OCI-M1 (cell line): ENCODE measurements at places on chromosomes 16 and 17.
A peak's percentile ranks its signal among the peaks of the same experiment; 100 is the strongest.

- no peak for DNase-seq
Observed at GRCh38 chr16:22969567-22969966, 155.6 kb downstream of the HS3ST2 start.

- no peak for DNase-seq
Observed at GRCh38 chr16:71218306-71218963, 12.1 kb downstream of the HYDIN start.

DNA sequence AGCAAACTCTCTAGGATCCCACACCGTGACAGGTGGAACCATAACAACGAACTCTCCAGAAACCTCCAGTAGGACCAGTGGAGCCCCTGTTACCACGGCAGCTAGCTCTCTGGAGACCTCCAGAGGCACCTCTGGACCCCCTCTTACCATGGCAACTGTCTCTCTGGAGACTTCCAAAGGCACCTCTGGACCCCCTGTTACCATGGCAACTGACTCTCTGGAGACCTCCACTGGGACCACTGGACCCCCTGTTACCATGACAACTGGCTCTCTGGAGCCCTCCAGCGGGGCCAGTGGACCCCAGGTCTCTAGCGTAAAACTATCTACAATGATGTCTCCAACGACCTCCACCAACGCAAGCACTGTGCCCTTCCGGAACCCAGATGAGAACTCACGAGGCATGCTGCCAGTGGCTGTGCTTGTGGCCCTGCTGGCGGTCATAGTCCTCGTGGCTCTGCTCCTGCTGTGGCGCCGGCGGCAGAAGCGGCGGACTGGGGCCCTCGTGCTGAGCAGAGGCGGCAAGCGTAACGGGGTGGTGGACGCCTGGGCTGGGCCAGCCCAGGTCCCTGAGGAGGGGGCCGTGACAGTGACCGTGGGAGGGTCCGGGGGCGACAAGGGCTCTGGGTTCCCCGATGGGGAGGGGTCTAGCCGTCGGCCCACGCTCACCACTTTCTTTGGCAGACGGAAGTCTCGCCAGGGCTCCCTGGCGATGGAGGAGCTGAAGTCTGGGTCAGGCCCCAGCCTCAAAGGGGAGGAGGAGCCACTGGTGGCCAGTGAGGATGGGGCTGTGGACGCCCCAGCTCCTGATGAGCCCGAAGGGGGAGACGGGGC, 1.3 kb downstream of the SPN start:
- peak; percentile 87 for DNase-seq

DNA sequence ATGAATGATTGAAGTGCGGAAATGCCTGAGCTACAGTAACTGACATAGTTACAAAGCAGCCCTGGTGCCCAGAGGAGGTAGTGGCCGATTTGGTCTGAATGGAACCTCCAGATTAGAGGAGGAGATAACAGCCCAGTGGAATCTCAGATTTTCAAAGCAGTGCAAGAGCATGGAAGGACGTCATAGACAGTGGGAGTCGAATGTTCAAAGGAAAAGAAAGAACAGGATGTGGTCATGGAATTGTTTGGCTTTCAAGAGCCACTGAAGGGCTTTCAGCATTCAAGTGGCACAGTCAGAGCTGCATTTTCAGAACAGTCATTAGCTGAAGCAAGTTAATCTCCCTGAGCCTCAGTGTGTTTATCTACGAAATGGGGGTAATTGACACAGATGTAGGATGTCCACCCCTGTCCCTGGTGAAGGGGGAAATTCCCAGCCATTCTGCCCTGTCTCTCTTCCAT, 104.6 kb upstream of the CACNG3 start:
- no peak for DNase-seq

- no peak for DNase-seq
Observed at GRCh38 chr16:58343562-58343961, 48.7 kb upstream of the GINS3 start.

- no peak for DNase-seq
Observed at GRCh38 chr16:89593841-89594240, 18.3 kb downstream of the CPNE7 start.

DNA sequence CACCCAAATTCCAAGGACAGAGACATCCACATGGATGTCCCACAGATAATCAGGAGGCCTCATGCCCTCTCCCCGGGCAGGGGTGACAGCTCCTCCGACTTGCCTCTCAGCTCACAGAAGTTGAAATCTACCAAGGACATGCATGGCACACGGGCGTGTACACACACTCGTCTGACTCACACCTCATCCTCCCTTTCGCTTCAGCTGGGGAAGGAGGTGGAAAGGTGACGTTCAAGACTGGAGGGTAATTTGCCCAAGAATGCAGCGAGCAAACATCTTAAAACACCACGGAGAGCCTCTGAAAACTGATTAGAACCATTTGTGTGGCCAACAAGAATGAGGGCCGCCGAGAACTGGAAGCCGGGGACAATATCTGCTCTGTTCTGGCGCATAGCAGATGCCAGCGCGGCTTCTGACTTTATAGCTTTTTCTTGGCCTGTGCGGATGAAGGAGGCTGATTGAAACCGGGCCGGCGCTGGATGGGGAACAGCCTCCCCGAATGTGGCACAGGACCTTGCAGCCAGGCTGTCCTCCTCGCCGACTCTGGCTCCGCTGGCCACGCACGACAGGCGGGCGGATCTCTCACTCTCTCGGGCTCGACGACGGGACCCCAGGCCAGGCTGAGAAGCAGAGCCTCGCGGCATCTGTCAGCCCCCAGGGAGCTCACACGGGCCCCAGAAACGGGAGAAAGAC, 100.9 kb downstream of the C16orf95 start:
- no peak for DNase-seq

DNA sequence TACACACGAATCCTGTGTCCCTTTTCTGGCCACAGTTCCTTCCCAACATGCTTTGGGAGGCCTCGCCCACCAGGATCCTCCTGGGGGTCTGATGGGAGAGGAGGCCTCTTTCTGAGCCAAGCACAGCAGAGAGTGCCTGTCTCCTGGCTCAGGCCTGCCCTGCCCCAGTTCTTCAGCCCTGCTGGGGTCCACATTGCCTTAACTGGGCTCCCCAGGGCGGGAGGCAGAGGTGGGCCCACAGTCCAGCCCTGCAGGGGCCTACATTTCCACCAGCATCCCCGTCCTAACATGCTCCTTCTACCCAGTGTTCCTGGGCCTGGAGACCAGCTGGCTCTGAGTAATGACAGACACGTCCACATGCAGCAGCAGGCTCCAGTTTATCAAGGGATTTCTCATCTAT, 29.6 kb downstream of the WNT9B start:
- DNase-seq: no peak

DNA sequence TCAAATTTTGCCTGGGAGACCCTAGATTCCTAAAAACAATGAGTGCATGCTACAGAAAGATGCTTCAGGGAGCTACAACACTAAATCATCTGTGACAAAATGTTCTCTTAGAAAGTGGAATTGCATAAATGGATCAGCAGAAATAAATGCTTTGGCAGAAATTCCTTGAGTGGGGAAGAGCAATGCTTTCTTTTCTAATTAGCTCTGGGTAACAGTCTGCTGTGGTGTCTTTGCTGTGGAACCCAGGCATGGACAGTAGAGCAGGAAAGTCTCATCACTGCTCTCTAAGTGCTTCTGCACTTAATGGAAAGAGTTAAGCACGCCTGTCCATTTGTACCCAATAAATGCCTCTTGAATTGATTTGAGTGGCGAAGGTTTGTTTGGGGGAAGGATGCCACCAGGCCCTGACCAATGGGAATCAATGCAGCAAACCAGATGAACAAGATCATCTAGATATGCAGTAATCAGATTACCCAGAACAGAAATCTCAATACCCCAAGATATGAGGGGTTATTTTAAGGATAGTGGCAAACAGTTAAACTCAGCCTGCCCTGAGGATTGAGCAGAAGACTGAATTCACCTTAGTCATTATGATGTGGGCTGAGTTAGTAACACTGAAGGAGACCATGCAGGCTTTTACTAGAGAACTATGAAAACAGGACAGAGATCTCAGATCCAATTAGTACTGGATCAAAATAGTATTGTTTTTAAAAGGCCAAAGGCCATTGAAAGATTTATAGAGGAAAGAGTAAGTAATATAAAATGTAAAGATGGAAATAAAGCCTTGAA, 13.6 kb downstream of the HLF start:
- no peak for DNase-seq

DNA sequence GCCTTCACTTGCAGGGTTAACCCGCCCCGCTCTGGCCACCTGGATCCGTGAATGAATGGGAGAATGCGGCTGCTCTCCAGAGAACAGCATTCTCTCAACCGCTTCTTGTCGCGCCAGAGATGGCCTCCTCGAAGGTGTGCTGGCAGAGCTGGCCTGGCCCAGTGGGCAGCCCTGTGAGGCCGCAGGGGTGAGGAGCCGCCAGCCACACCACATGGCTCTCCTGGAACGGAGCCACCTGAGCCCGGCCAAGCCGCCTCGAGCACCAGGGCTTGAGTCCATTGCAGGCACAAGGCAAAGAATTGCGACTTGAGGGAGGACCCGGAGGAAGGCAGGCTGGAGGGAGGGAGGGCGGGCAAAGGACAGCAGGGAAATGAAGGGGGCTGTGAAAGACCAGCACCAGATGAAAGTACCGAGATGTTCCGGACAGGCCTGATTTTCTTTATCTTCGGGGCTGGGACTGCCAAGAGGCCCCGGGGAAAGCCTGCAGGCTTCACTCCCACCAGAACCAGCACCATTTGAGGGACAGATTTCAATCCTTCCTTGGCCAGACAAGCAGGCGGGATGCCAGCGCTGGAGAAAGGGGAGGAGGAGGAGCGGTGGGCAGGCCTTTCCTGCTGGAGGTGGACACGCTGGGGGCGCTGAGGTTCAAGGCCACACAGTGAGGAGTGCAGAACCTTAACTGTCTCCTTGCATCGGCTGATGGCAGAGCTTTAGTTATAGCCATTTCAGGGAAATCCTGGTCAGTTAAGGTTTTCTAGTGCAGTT, 69.4 kb downstream of the MRC2 start:
- DNase-seq: no peak

DNA sequence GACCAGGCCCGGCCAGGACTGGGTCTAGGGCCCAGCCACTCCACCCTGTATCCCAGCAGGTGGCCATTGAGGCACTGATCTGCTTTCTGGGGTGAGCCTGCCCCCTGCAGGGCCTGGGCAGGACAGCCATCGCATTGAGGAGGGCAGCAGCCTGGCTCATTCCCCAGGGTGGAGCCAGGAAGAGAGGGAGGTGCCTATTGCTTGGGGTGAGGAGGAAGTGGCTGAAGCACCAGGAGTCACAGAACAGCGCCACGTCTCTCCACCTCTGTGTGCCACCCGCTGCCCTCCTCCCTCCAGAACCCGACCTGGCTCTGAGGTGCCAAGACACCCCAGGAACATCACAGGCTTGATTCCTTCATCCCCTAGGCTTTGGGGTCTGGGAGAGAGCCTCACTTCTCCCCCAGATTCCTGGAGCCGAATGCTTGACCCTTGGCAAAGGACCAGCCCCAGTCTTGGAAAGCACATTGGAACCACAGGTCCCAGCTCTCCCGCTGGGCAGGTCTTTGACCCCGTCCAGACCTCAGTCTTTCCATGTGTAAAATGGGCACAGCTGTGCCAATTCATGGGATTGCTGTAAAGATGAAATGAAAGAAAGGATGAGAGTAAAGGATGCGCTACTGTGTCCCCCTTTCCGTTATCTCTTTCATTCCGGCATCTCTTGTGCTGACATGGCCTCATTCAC, 7.2 kb upstream of the KRT36 start:
- peak; percentile 76 for DNase-seq

DNA sequence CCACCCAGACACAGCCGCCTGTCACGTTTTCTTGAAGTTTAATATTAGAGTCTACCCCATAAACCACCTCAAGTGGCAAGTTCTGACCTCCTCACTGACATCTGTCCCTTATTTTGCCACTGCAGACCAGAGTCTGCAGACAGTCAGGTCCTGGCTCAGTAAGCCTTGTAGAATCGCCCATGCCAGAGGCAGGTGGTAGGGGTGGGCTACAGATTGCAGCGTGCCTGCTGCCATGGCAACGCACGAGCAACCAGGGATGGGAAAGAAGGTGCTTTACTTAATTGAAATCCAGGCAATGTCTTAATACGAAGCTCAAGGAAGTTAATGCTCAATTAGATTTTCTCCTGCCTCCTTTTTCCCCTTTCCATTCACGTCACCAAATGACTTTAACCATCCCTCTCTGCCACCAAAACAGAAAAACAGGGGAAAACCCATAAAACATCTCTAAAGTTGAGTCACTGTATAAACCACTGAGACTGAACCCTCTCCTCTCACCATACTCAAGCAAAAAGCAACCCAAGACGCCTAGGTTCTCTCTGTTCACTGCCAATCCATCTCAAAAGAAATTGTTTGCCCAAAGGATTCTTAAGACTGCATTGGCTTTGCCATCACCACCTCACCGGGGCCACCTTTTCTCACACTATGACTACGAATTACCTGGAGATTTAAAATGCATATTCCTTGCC, 228.8 kb downstream of the SLC39A11 start:
- no peak for DNase-seq

- no peak for DNase-seq
Observed at GRCh38 chr17:7166873-7167272, 12.3 kb downstream of the ASGR1 start.

- no peak for DNase-seq
Observed at GRCh38 chr17:78237401-78238012, 6.1 kb downstream of the TMEM235 start.

- no peak for DNase-seq
Observed at GRCh38 chr17:699345-699744, 15.3 kb downstream of the VPS53 start.

DNA sequence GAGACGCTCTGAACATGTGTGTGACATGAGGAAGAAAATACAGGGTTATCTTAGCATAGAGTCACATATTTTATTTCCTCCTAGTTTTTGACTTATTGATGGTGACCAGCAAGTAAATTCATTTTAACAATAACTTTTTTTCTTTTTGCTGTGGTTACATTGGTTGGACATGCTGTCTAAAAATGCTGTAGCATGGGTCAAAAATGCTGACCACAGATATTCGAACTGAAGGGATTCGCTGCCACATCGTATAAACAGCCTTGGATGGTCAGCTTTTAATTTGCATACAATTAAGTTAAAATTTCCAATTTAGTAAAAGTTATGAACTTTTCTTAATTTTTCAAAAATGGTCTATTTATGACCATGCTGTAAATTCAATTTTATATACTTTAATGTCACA, 30.5 kb downstream of the RPGRIP1L start:
- no peak for DNase-seq

- DNase-seq: no peak
Observed at GRCh38 chr17:21573961-21574610, 118.2 kb upstream of the KCNJ18 start.

GRCh38 chr16:31678649-31679325, 151.1 kb downstream of the AHSP start:
- DNase-seq: no peak

GRCh38 chr16:14529010-14529669, 100.9 kb downstream of the PARN start:
- DNase-seq: peak; percentile 91

- DNase-seq: no peak
Observed at GRCh38 chr17:44487170-44487569, 16.0 kb downstream of the GPATCH8 start.
